ENCODE measurements at places on chromosomes 3 and 15.

DNA sequence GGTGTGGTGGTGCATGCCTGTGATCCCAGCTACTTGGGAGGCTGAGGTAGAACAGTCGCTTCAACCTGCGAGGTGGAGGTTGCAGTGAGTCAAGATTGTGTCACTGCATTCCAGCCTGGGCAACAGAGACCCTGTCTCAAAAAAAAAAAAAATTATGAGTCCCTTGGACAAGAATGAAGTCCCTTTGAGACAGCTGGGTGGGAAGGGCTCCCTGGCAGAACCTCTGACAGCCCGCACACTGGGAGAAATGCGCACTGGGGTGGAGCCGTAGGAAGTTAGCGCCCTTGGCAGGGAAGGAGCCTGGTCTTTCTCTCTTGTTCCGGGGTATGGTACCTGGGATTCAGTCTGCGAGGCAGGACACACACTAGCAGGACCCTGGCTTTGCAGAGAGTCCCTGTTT, 51.4 kb downstream of the SLC30A4 start:
- no peak for DNase-seq

DNA sequence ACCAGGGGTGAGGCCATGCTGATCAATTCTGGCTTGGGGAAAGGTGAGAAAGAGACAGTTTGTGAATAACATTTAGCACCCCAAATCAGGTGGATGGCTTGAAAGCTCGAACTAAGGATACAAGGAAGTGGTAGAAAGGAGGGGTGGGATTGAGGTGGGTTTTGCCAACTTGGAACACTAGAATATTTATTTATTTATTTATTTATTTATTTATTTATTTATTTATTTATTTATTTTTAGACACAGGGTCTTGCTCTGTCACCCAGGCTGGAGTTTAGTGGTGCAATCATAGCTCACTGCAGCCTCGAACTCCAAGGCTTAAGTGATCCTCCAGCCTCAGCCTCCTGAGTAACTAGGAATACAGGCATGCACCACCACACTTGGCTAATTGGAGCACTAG, 31.0 kb upstream of the THSD4 start:
- no peak for DNase-seq

DNA sequence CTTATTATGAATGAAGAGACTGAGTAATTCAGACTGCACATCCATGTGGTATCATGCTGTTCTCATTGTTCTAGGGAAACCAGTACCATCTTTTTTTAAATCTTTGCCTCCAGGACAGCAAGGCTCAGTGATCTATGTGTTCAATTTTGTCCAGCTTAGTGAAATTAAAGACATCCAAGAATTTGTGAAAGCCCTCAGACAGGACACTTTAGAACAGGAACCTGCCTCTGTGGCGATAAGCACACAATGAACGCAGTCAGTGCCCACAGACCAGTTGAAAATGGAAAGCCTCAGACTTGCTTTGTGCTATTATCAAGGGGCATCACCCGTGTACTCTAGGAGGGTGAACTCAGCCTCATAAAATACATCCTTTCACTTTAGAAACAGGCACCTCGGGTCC, 20.1 kb downstream of the EID1 start:
- no peak for DNase-seq

DNA sequence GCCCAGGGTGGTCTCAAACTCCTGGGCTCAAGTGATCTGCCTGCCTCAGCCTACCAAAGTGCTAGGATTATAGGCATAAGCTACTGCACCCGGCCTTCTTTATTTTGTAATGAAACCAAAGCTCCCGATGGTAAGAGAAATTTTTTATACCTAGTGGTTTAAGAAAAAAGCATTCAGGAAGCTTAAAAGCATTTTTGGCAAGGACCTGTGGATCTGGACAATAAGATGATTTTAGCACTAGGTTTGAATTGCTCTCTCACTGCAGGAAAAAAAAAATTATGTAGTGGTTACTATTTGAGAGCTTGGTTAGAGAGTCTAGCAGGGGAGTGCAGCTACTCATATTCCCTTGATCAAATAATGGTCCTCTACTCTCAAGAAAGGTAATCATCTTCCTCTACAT, 64.9 kb upstream of the PIK3R4 start:
- DNase-seq = no peak

GRCh38 chr3:137108699-137109440, 151.1 kb downstream of the IL20RB start:
- no peak for DNase-seq

DNA sequence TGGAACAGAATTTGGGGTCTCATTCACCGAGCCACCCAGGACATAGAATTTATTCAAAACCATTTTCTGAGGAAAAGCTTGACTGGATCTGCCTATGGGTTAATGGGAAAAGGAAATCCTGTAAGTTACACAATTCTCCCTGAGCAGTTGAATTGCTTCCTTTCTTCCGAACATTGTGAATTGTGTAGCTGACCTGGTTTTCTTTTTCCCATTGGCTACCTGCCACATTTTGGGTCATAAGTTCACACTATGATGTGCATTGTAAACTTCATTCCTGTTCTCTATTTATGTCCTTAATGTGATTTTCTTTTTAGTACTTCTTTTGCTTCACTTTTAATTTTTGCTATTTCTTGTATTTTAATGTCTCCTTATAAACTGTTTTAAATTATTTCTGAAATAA, 386.0 kb upstream of the LRRC3B start:
- no peak for DNase-seq

GRCh38 chr3:52196977-52197376, 983 bp upstream of the ALAS1 start:
- DNase-seq = no peak

DNA sequence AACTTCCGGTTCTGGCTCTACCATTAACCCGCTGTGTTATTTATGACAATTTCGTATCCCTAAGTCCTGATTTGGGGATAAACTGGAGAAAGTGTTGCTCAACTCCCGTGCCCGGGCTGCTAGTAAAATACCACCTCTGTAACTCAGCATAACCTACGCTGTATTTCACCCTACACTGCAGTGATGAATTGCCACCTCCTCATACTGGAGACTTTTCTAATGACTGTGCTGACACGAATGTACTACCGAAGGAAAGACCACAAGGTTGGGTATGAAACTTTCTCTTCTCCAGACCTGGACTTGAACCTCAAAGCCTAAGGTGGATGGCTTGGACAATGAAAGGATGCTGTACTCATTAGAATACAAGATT, 16.5 kb downstream of the SLC51A start:
- no peak for DNase-seq

Measured in stimulated activated CD8-positive, alpha-beta memory T cell treated with anti-CD3 and anti-CD28 coated beads, Interleukin-4, amount 100 ng/mL, for 1 hour (primary cell).